ENCODE measurements at places on chromosomes 16 and 17.

- H3K36me3 ChIP-seq, result no peaks in the 10 kb centered on the region
- H3K27ac ChIP-seq, result peak overlapping the region; percentile 90
- no peak overlapping the region for H3K4me3 ChIP-seq
- no peaks in the 10 kb centered on the region for H3K27me3 ChIP-seq
- no peak for DNase-seq
Measured at GRCh38 chr17:16407911-16408588, 7.3 kb upstream of the TRPV2 start.

DNA sequence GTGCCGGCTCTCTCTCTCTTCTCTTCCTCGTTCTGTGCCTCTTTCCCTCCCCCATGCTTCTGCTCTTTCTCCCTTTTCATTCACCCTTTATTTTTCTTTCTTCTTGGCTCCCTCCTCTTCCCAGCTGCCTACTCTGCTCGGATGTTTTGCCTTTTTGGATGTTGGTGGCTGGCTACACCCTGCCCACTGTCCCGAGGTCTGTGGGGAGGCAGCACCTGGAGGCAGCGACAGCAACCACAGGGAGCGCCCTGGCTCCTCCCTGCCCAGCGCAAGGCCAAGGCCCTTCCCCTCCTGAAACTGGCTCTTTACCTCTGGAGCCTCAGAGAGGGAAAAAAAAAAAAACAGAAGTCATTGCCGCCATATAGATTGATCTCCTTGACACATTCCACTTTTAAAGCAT is 20.0 kb downstream of the CLUAP1 start:
- H3K4me3 ChIP-seq, result no peak overlapping the region
- H3K36me3 ChIP-seq, result peaks cover 2% of the 10 kb centered on the region
- H3K4me1 ChIP-seq, result no peaks in the 10 kb centered on the region
- no peak for DNase-seq
- H3K27ac ChIP-seq, result no peak overlapping the region
- no peaks in the 10 kb centered on the region for H3K27me3 ChIP-seq

DNA sequence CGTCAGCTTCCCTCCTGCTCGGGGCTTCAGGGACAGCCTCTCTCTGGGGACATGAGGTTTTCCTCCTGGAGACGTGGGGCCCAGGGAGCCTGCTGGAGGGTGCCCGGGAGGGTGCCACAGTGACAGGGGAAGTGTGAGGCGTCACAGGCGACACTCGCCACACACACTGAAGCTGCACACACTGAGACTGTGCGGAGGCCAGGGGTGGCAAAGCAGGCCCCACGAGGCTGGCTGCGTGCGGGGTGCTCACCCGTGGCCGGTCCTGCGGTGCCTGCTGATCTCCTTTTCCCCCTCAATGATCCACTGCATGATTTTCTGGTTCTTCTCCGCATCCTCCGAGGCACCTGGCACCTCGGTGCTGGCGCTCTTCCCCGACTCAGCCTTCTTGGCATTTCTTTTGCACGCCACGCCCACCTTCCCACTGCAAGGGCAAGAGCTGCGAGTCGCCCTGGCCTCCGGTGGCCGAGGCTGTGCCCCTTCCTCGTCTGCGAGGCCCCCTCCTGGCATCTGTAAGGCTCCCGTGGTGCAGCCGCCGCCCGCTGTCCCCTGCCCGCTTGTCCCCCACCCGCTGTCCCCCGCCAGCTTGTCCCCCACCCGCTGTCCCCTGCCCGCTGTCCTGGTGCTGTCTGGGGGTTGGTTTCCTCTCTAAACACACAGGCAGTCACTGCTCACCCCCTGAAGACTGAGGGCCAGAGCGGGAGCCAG is 14.0 kb downstream of the PDIA2 start:
- H3K4me1 ChIP-seq, result no peaks in the 10 kb centered on the region
- no peaks in the 10 kb centered on the region for H3K27me3 ChIP-seq
- H3K36me3 ChIP-seq, result peaks cover 41% of the 10 kb centered on the region
- no peak overlapping the region for H3K27ac ChIP-seq
- peak; percentile 79 for DNase-seq

GRCh38 chr16:79286646-79287423 is 313.7 kb downstream of the MAF start:
- no peaks in the 10 kb centered on the region for H3K27me3 ChIP-seq
- no peak overlapping the region for H3K27ac ChIP-seq
- no peaks in the 10 kb centered on the region for H3K36me3 ChIP-seq
- DNase-seq, result peak; percentile 59

Measured in upper lobe of left lung (tissue), 6 donors.